Stimulated activated CD4-positive, alpha-beta T cell treated with anti-CD3 and anti-CD28 coated beads, Interleukin-12 subunit alpha, Interleukin-12 subunit beta, amount 100 ng/mL, for 24 hours (primary cell): ENCODE measurements at places on chromosomes 5 and 9.
A peak's percentile ranks its signal among the peaks of the same experiment; 100 is the strongest.

GRCh38 chr5:77937015-77937908, 161.1 kb upstream of the TBCA start:
- DNase-seq, result no peak

- no peak for DNase-seq
Measured at GRCh38 chr5:173515526-173515925, 100.9 kb downstream of the BOD1 start.

GRCh38 chr9:7284117-7284516, 515.5 kb downstream of the DMAC1 start:
- DNase-seq, result no peak

- no peak for DNase-seq
Measured at GRCh38 chr5:175491223-175491622, 12.9 kb downstream of the SFXN1 start.

DNA sequence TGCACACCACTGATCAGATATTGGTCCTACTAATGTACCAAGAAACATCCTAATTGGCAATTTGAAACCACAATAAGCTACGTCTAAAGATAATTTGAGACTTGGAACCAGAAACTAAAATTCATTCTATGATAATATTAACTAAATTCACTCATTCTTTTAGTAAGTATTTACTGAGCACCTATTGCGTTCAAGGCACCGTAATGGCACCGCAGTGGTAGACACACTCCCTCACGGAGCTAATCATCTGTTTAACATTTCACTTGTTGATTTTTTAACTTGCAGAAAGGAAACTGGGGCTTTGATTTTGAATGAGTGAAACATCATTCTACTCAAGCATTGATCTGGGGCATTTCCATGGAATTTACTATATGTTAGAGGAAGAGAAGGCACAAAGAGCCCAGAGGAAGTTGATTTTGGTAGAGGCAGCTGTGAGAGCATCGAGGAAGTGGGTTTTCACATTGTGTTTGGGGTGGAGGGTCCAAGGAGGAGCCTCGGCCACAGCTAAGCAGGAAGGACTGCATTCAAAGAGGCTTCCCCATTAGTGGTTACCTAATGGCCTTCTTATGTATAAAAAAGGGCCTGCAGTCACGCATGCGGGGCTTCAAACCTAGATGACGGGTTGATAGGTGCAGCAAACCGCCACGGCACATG, 7.1 kb downstream of the RAPGEF1 start:
- DNase-seq, result no peak

DNA sequence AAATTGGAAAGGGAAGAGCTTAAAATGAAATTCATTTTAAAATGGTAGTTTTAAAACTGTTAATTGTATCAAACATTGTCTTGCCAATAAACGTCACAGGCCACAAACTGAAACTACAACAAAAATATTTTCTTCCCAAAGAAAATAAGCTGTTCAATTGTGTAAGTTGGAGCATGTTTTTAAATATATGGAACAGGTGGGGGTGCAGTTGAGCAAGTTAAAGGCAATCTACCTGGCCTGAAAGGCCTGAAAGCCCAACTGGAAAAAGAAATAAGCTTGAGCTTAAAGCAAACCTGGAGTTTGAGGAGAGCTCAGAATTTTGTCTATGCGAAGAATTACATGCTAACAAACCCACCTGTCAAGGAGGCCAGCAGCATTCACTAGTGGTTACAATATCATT, 439.5 kb downstream of the ACTL7B start:
- DNase-seq, result no peak

DNA sequence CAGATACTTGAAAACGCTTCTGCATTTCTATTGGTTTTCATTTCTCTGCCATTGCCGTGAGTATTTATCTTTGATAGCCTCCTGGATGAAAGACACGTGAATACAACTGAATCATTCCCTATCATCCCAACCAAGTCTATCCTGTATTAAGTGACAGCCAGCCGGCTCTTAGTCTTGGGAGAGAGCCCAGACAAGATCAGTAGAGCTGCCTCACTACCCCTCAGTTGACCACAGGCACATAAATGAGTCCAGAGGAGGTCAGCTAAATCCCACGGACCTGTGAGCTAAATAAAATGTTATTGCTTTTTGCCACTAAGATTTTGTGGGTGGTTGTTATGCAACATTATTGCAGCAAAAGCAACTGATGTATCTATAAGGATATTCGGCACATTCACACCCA, 639.0 kb upstream of the ACO1 start:
- DNase-seq, result no peak

DNA sequence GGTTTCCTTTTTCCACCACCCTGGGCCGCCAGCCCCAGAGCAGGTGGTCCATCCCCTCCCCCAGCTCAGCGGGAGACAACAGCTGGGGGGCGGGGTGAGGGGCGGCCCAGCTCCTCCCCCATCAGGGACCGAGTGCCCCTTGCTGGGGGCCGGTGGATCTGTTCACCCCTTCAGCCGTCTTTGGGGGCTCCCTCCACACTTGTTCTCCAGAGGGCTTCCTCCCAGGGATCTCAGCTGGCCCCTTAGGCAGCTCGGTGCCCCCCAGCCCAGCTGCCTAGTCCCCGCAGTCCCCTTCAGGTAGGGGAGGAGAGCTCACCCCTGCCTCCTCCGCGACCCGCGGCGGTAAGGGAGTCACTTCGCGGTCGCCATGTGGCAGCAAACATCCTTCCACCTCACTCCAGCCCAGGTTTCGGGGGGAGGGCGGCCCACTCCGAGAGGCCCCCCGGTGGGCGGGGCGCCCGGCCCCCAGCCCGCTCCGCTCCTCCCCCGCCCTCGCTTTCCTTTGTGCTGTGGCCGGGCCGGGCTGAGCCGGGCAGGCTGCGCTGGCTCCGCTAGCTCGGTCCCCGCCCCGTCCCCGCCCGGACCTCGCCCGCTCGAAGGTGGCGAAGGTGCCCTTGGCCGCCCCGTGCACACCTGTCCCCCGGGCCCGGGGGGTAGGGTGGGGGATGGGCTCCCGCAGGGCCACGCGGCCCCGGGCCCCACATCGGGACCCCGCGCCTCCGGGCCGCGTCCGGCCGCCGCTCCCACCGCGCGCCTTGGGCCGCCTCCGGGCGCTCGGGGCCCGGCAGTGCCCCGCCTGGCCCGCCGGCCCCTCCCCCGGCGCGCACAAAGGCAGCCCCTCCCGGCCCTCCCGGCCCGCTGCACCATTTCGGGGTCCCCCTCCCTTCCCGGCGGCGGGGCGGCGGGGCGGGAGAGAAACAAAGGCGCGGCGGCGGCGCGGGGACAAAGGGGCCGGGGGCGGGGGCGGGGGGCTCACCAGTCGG, 683 bp downstream of the DBN1 start:
- peak; percentile 42 for DNase-seq

DNA sequence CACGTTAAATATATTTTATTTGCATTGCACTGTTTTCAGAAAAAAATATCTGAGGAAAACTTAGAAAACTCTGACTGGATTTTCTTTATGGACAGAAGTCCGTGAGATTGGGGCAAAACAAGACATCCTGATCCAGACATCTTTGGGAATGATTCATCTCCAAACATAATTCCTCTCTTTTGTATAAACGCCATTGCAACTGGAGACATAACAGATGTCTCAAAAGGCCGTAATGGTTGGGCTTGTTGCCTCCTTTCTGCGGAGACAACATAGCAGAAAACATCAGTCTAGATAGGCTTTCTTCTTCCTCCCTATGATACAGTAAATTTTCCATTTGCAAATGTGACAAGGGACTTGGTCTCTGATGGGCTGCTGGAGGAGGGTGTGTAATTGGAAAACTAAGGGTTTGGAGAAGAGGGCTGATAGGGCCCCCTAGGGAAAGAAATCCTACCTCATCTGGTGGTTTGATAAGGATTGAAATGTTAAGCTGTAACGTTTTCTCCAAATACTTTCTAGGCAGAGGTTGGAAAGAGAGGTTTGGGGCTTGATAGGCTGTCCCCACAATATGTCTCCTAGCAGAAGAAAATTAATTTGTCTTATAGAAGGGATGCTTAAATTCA, 631.5 kb upstream of the ST8SIA4 start:
- no peak for DNase-seq

GRCh38 chr9:98108531-98109031, 10.4 kb downstream of the TRIM14 start:
- no peak for DNase-seq

GRCh38 chr9:14323083-14323971, 9.4 kb upstream of the NFIB start:
- no peak for DNase-seq

DNA sequence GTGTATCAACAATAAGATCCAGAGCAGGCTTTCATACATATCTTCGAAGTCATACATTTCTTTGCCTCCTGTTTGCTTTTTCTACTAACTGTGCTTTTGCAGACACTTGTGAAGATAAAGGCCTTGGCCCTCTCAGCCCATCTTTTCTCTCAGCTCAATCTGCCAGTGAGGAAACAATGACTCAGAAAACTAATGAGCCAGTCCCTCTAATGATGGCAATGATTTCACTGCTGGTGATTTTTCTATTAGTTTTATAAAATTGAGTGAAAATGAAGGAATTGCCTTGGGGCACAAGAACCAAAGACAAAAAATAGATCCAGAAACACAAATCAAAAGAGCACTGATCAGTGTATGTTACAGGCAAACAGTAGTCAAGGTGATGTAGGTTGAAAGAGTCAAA, 167.7 kb upstream of the PPP2R2B start:
- no peak for DNase-seq

DNA sequence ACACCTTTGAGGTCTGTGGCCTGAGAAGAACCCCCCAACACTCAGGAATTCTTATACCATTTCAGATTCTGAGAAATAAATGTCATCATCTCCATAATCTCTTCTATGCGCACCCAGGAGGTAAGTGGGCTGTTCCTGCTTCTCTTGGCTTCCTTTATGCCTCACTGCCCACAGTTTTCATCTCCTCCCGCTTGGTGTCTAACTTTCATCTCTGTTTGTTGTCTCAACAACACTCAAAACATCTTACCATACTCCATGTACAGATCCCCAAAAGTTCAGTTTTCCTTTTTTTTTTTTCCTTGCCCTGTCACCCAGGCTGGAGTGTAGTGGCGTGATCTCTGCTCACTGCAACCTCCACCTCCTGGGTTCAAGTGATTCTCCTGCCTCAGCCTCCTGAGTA, 170.2 kb upstream of the FREM1 start:
- DNase-seq, result no peak

- no peak for DNase-seq
Measured at GRCh38 chr9:89475891-89476440, 21.9 kb downstream of the SEMA4D start.

DNA sequence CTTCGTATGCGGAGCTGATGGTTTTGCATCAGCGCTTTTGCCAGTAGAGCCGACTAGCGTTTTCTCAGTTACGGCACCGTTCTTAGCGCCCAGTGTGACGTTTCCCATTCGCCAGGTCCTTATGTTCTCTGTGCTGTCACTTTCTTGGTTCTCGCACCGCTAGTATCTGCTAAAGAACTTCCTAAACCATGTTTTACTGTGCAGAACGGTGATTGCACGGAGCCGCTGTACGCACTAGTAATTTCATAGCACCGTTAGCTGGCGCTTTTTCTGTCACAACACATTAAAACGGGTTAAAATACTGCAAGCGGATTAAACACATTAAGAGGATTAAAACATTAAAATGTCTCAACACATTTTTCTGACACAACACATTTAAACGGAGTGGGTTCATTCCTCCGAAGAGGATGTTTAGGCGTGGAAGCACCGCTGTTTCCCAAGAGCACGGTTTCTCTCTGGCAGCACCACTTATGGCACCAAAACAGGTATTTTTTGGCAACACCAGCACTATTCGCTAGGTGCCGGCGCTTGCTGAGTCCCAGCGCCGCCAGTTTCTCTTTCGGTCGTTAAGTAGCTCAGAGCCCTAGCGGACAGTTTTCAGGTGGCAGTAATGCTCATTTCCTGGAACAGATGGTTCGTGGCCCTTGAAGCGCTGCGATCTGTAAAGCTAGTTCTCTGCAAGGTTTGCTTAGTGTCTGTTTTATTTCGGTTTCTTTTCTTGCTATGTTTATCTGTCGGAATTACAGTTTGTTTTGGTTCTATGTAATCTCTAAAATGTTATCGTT, 20.3 kb downstream of the ANXA2R start:
- DNase-seq, result peak; percentile 52

DNA sequence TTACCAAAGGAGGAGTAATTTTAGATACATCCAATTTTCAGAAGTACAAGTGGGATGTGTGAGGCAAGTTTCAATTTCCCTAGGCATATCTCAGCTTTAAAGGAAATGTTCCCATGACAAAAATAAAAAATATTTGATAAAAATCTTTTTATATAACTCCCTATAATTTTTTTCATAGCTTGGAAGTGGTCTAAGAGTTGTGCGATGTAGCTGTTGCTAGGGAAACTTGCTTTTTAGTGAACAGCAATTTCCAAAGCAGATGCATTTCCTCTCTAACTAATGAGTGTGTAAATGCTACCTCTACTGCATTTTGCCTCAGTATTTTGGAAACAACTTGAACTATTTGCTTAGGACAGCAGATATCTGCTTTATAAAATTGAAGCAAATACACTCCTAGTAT, 39.6 kb downstream of the MACIR start:
- no peak for DNase-seq

DNA sequence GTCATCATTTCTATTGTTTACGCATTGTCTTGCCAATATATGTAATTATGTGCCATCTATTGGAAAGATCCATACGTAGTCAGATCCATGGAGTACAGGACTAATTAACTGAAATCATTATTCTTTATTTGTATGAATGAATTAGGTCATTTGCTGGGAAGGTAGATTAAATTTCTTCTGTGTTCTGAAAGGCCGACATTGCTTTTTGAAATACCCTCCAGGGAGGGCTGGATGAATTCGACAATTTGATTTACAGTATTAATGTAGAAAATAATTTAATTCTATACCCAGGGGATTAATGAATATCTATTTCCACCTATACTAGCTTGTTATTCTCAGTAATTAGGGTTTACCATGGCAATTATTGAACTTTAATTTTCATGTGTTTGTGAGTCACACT, 117.6 kb downstream of the CHSY3 start:
- no peak for DNase-seq

DNA sequence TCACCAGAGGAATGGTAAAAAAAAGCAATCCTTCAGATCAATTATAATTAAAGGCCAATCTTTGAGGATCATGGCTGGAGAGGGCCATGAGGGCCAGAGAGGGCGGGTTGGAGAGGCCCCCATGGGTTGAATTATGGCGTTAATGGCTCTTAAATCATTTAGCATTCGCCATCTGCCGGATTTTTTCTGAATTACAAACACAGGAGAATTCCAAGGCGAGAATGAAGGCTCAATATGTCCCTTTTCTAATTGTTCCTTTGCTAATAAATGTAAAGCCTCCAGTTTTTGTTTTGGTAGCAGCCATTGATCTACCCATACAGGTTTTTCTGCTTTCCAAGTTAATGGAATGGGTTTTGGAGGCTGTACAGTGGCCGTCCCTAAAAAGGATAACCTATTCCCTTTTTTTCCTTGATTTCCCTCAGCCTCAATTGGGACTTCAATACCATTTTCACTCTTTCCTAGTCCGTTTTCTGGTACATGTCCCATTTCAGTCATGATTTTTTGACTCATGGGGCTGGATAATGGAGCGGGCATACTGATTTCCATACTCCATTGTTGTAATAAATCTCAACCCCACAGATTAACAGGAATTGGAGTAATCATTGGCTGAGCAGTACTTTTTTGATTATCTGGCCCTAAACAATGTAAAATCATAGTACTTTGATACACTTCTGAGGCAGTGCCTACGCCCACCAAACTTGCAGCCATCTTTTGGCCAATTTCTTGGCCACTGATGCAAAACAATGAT, 6.7 kb upstream of the TMEM141 start:
- no peak for DNase-seq
